Aorta (tissue), 5 donors: ENCODE measurements at places on chromosomes 4 and X. TPM values are rescaled to one million over a fixed set of nuclear protein-coding genes. Genes with fewer than 3 reads are reported as not detected.

The C4orf51 gene
- not detected for total RNA-seq

The PDLIM5 gene
- total RNA-seq, result 762 TPM

The IL1RAPL1 gene
- 0.24 TPM for total RNA-seq

The ZNF141 gene
- 21.0 TPM for total RNA-seq

The TMEM35A gene
- 3.2 TPM for total RNA-seq

The TMSB15A gene
- total RNA-seq, result 0.55 TPM

The ACTRT1 gene
- not detected for total RNA-seq

The AFM gene
- total RNA-seq, result not detected

The SAGE1 gene
- total RNA-seq, result not detected

The MAGEC1 gene
- not detected for total RNA-seq

The RIPPLY1 gene
- total RNA-seq, result not detected

The PPP4R3C gene
- not detected for total RNA-seq

The TENM3 gene
- 1.1 TPM for total RNA-seq

The CACNA1F gene
- 0.06 TPM for total RNA-seq

The SEC31A gene
- total RNA-seq, result 297 TPM

The CXCL8 gene
- 12.1 TPM for total RNA-seq

The AMBN gene
- not detected for total RNA-seq

The C4orf36 gene
- total RNA-seq, result not detected

The CLCN4 gene
- total RNA-seq, result 3.8 TPM

The DRP2 gene
- 1.5 TPM for total RNA-seq

The WAS gene
- 19.9 TPM for total RNA-seq

The LANCL3 gene
- 2.2 TPM for total RNA-seq

The FAM53A gene
- total RNA-seq, result 1.9 TPM

The CXCR3 gene
- 0.69 TPM for total RNA-seq

The FTHL17 gene
- not detected for total RNA-seq
